Stimulated activated CD8-positive, alpha-beta memory T cell treated with anti-CD3 and anti-CD28 coated beads, Interleukin-4, amount 100 ng/mL, for 4 hours (primary cell): ENCODE measurements at places on chromosomes 5 and 9.

- no peak for DNase-seq
Measured at GRCh38 chr5:74918232-74918669, 52.1 kb upstream of the FAM169A start.

GRCh38 chr9:111297066-111297824 is 32.8 kb downstream of the OR2K2 start:
- DNase-seq = no peak

DNA sequence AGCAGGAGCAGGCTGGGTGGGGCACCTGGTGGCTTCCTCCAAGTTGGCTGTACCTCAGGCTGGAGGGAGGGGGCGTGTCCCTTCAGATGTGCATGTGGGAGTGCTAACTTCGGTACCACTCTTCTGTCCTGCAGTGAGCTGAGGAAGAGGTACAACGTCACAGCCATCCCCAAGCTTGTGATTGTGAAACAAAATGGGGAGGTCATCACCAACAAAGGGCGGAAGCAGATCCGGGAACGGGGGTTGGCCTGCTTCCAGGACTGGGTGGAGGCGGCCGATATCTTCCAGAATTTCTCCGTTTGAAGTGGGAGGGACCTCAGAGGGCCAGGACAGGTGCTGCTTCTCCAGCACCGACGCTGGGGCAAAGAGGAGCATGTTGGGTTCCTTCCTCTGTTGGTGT is 9.3 kb downstream of the NXNL2 start:
- DNase-seq = no peak

DNA sequence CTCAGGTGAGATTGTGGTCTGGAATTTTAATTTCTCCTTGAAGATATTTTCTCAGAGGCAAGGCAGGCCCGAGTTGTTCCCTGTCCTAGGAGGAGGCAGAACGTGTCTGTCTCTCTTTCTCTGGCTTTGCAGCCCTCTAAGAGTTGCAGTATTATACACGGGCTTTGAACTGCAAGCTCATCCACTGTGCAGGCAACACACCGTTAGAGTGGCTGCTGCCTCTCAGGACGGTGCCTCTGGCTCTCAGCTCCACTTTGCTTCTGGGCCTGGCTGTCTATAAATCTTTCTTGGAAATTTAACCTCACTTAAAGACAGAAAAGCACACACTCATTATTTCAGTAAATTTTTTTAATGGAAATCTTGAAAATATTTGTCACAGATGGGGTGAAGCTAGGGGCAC is 170.1 kb upstream of the ADCY2 start:
- no peak for DNase-seq

GRCh38 chr9:92494856-92495255 is 12.6 kb upstream of the ASPN start:
- DNase-seq = no peak

- no peak for DNase-seq
Measured at GRCh38 chr5:146620031-146620668, 104.2 kb upstream of the GPR151 start.

DNA sequence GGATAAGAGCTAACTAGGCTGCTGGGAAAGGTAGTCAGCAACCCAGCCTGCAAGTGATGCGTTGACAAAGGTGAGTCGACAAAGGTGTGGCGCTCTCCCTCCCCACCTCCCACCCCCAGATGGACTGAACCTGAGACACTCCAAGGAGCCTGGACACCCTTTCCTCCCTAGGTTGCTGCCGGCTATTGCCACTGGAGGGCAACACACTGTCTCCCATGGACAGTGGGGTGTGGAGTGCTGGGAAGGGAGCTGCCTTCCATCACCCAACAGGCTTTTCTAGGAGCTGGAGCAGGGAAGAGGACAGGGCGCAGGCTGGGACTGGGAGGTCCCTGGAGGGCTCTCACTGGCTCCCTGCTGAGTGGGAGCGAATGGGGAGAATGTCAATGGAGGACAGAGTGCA is 75.4 kb upstream of the ARAP3 start:
- DNase-seq = no peak
